Fibroblast of skin of left quadriceps (primary cell): ENCODE measurements at places on chromosomes 12 and 14.
A peak's percentile ranks its signal among the peaks of the same experiment; 100 is the strongest.

DNA sequence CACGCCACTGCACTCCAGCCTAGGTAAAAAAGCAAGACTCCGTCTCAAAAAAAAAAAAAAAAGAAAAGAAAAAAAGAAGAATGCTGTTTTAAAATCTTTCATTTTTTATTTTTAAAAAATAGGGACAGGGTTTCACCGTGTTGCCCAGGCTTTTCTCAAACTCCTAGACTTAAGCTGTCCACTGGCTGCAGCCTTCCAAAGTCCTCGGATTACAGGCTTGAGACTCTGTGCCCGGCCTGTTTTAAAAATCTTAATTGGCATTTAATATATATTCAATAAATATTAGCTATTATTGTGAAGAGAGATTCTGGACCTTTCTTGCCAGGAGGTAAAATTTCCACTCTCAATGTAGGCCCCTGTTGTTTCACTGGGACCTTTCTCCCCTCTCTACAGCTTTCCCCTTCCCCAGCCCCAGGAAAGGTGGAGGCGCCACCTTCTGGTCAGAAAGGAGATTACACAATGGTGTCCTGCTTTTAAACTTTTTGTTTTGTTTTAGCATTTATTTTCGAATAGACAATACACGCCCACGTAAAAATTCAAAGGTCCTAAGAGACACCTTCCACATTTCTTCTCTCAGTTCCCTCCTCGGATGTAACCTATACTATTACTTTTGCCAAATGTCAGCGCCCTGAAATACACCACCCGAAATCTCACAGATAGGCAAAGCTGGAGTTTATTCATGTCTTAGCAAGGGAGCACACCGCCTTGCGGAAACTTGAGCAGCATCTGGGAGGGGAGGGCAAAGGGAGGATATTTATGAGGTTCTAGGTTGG, 23.8 kb upstream of the PHC1 start:
- peak; percentile 22 for DNase-seq

DNA sequence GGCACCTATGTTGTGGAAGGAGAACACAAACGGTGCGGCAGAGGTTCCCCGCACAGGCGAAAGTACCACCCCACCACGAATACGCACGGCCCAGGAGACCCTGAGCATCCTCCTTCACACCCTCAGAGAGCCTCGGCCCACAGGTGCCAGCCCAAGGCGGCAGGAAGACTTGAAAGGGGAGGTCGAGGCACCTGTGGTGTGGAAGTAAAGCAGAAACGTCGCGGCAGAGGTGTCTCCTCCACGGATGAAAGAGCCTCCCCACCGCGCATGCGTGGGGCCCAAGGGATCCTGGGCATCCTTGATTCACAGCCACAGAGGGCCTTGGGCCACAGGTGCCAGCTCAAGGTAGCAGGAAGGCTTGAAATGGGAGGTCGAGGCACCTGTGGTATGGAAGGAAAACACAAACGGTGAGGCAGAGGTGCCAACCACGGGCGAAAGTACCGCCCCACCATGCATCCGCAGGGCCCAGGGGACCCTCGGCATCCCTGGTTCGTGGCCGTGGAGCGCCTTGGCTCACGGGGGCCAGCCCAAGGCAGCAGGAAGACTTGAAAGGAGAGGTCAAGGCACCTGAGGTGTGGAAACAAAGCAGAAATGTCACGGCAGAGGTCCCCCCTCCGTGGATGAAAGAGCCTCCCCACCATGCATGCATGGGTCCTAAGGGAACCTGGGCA, 380.1 kb downstream of the ALG10 start:
- no peak for DNase-seq

- no peak for DNase-seq
These were observed 49.5 kb downstream of the GPR137C start for GRCh38 chr14:52602131-52602530.

DNA sequence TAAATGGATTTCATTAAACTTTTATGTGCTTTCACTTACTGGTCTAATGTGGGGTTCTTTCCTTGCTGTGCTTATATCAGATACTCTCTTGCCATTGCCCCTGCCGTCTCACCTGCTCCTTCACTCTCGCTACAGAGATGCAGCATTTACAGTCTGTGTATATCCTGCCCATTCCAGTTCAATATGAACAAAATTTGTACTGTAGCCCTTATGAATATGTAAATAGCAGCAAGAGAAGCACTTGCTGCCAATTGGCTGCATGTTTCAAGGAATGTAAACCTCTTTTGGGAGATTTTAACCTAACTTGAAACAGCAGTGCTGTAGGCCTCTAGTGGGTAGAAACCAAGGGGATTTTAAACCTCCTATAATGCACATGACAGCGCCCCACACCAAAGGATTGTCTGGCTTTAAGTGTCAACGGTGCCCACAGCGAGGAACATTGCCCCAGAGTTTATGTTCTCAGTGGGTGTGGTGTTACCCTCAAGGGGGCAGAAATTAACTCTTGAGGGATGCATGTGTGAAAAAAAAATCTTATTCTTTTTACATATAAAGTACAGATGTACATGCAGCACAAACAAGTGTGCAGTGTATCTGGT, 19.1 kb downstream of the PCNX1 start:
- DNase-seq = no peak

- no peak for DNase-seq
These were observed 173.8 kb downstream of the SYNE2 start for GRCh38 chr14:64026600-64026999.

DNA sequence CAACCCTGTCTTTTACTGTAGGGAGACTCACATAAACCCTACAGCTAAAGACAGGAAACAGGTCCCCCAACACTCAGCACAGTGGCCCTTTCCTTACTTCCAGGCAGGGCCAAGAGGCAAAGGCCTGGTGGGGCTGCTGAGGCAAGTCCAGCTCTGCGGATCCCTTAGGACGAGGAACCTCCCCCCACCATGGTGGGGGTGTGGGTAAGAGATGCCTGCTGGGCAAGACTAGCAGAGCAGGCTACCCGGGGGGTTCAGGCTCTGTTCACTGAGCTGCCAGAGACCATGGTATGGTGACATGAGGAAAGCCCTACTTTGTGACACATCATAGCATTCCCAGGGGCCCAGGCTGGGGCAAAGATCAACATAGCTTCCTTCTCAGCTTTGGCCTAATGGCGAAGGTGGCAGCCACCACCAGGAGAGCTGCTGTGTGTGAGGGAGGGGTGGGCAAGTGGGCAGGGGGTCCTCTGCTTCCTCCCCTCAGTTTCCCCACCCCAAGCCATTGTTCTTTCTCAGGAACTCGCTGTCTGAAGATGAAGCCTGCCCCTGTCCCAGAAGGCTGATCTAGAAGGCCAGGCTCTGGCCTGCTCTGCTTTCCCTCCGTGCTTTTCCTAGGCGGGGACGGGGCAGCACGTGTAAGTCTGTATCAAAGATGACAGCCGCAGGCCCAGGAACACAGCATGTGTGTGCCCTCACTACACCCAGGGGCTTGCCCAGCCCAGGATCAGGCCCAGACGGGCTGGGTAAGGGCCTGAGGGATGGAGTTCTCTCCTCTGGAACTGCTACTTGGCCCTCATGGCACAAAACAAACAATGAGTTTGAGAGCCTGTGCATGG, 10.1 kb upstream of the TINF2 start:
- no peak for DNase-seq

DNA sequence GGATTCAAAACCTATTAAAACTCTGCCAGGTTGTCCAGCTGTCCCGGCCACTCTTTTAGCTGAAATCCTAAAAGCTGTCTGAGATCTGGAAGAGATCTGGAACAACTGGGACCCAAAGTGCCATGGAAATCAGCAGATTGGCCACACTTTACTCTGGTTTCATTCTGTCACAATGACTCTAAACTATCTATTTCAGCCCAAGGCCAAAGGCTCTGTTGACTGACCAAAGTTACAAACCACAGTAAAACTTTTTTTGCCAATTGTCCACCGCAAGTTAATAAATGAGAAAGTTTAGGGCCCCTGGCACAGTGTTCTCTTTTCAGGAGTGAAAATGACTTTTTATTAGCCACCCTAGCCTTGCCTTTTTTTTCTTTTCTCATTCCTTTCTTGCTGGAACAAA, 113.4 kb upstream of the CPM start:
- DNase-seq = no peak

- no peak for DNase-seq
These were observed 135.9 kb downstream of the AACS start for GRCh38 chr12:125201090-125201489.

GRCh38 chr12:47068539-47068938, 10.9 kb upstream of the PCED1B start:
- DNase-seq = no peak

GRCh38 chr14:73457924-73458182, 493 bp downstream of the NUMB start:
- no peak for DNase-seq

- no peak for DNase-seq
These were observed 57.3 kb downstream of the AVPR1A start for GRCh38 chr12:63093711-63094110.
